ENCODE measurements at places on chromosomes 3 and 15. TPM values are rescaled to one million over a fixed set of nuclear protein-coding genes. Genes with fewer than 3 reads are reported as not detected.

Gene TASOR
- 80.2 TPM for total RNA-seq

GRCh38 chr3:15241341-15241740, 35.3 kb downstream of the CAPN7 start:
- no peak overlapping the region for H3K27ac ChIP-seq
- peaks cover 10% of the 10 kb centered on the region for H3K36me3 ChIP-seq
- DNase-seq = no peak
- H3K4me1 ChIP-seq = no peaks in the 10 kb centered on the region

Gene COMMD4
- 61.6 TPM for total RNA-seq

Gene METTL6
- 21.8 TPM for total RNA-seq

Gene CTXN2
- not detected for total RNA-seq

Gene SLC22A13
- total RNA-seq = not detected

DNA sequence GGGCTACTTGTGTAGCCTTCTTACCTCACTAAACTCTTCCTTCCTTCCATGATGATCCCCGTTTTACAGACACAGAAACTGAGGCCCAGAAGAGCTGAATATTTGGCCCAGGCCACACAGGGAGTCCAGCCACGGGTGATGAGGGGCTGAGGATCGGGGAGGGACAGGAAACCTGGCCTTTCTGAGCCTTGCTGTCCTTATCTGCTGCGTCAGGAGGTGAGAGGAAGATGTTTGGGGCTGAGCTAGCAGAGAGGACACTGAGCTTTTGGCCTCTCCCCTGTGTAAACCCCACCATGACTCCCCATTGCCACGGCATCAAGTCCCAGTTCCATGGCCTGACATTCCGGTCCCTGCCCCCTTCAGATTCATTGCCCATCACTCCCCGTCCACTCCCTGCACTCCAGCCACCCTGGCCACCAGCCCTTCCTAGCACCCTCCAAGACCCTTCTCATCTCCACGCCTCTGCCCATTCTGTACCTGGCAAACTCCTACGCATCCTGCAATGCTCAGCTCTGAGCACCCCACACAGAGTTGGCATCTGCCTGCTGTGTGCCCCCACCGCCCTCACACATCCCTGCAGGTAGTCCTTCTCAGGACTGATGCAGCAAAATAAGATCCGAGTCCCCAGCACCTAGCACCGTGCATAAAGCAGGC, 103.0 kb downstream of the FBLN2 start:
- H3K36me3 ChIP-seq = no peaks in the 10 kb centered on the region
- H3K27me3 ChIP-seq = peaks cover 8% of the 10 kb centered on the region
- H3K27ac ChIP-seq = no peak overlapping the region

Gene CNBP
- total RNA-seq = 521 TPM

GRCh38 chr3:21256932-21257331, 494.1 kb downstream of the ZNF385D start:
- no peaks in the 10 kb centered on the region for H3K27me3 ChIP-seq
- DNase-seq = no peak
- H3K36me3 ChIP-seq = no peaks in the 10 kb centered on the region
- no peak overlapping the region for H3K27ac ChIP-seq

Gene CPLX3
- not detected for total RNA-seq

DNA sequence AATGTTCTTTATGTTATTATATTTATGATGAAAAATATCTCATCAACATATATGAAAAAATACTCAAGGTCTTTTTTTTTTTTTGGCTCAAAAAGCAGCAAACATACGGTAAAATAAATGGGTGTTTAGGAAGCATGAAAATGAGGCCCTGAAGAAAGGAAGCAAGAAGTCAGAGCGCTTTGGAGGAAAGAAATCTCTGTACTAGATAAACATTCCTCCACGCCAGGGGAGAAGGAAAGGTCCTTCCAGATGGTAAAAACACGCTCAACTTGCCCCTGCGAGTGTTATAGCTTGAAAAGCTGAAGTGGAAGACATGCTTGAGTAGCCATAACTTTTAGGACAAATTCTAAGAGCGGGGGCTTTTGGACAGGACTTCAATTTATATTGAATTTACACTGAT, 52.9 kb downstream of the FEM1B start:
- peaks cover 16% of the 10 kb centered on the region for H3K4me1 ChIP-seq
- H3K4me3 ChIP-seq = no peak overlapping the region
- H3K27ac ChIP-seq = no peak overlapping the region
- DNase-seq = no peak

Gene HYPK
- 17.7 TPM for total RNA-seq

Gene TEX55
- total RNA-seq = not detected

Gene EXD1
- total RNA-seq = not detected

Gene SYNPR
- total RNA-seq = not detected

Gene BFSP2
- total RNA-seq = not detected

DNA sequence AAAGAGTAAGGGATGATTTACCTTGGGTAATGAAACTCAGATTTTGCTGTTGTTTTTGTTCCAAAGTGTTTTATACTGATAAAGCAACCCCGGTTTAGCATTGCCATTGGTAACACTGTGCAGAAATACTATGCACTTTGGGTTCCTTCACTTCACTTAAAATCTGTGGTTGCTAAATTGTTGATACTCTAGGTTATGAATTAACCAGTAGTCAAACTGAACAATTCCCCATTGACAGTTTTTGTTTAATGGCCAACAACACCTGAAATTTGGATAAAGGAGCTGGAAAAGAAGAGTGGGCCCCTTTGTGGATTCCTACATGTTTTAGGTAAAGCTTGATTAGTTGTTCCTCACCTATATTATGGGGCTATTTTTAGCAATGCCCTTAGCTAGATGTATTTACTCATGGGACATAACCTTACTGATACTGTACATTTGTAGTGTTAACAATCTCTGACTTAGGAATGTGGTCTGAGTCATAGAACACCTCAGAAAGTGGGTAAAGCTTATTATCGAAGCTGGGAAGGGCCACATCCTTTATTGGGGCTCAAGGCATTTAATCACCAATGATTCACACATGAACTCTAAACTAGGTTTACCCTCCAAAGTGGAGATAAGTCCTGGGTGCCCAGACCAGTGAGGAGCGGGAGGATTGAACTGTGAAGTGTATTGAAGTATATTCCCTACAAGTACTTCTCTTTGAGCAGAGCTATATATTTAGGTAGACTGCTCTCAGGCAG, 29.5 kb upstream of the THRB start:
- H3K4me3 ChIP-seq = no peak overlapping the region
- no peaks in the 10 kb centered on the region for H3K27me3 ChIP-seq
- H3K36me3 ChIP-seq = no peaks in the 10 kb centered on the region
- no peak overlapping the region for H3K27ac ChIP-seq

DNA sequence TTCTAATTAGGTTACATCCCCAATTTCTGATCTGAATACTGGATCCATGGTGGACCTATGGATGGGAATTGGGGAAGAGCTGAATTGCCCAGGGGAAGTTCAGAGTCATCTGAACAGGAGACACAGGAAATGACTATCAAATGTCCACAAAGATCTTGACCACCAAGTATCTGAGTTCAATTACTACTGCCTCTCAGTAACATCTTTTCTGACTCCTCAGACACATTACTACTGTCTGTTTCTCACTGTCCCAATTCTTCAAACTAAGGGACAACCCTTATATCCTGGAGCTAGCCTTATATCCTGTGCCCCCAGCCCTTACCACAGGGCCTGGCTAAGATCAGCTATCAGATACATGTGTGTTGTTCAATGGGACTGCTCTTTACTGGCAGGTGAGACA, 10.1 kb upstream of the IREB2 start:
- no peak overlapping the region for H3K4me3 ChIP-seq
- no peak overlapping the region for H3K27ac ChIP-seq
- no peaks in the 10 kb centered on the region for H3K4me1 ChIP-seq
- no peak for DNase-seq

All from breast epithelium (tissue), 4 donors.